ENCODE measurements at places on chromosomes 7 and 10. TPM values are rescaled to one million over a fixed set of nuclear protein-coding genes. Genes with fewer than 3 reads are reported as not detected.

The UPK3B gene
- 1.0 TPM for total RNA-seq

- no peak for ATAC-seq
These were observed 295.4 kb downstream of the LRMDA start for GRCh38 chr10:75726522-75727483.

DNA sequence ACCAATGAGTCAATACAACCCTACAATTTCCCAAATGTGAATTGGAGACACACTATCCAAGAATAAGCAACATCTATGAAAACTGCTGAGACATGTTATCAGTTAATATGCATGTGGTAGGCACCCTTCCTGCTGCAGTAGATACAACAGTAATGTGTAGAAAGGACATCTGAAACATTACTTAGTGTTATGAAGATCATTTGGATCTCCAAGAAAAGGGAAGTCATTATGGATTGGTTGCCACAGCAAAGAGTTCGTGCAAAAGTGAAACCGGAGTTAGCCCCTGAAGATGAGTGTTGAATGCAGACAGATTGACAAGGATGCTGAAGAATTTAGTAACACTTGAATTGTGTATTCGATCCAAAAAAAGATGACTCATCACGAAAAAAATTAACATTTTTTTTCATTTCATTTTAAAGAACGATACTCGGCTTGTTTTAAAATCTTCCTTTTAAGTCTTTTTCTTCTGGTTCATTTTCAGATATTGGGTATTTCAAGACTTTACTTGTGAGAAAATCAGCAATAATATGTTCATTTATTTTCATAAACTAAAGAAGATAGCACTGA is 322.4 kb upstream of the KLF6 start:
- ATAC-seq, result no peak

GRCh38 chr7:98225913-98226614 is 14.8 kb downstream of the BHLHA15 start:
- ATAC-seq, result no peak

Data from activated T-helper 17 cell treated with anti-CD3 and anti-CD28 coated beads, Interleukin-2, amount 50 U/mL, for 72 hours (primary cell).